ENCODE measurements at places on chromosomes 4 and X.

GRCh38 chr4:147518846-147519767, 38.2 kb downstream of the EDNRA start:
- no peak for DNase-seq

- DNase-seq: no peak
Measured at GRCh38 chr4:153651587-153651986, 32.5 kb upstream of the TLR2 start.

- DNase-seq: no peak
Measured at GRCh38 chr4:178595500-178596138, 1153.4 kb upstream of the AGA start.

GRCh38 chr4:64581422-64581821, 172.2 kb upstream of the TECRL start:
- no peak for DNase-seq

DNA sequence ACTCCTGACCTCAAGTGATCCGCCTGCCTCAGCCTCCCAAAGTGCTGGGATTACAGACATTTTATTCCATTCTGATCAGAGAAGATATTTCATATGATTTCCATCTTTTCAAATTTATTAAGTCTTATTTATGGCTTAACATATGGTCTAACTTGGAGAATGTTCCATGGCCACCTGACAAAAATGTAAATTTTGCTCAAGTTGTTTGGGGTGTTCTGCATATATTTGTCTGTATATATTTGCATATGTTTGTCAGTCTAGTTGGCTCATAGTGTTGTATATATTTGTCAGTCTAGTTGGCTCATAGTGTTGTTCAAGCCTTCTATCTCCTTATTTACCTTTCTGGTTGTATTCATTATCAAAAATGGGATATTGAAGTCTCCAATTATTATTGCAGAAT, 16.2 kb upstream of the ATRX start:
- DNase-seq: no peak

DNA sequence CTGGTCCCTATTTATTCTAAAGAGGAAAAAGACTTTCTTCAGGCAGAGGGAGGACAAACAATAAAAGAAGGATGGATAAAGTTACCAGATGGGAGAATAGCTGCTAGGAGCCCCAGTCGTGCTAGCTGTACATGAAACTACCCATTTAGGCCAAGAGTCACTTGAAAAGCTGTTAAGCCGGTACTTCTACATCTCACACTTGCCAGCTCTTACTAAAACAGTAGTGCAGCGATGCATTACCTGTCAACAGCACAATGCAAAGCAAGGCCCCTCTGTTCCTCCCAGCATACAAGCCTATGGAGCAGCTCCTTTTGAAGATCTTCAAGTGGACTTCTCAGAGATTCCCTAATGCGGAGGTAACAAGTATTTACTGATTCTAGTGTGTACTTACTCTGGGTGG, 1138.8 kb downstream of the ARAP2 start:
- no peak for DNase-seq

DNA sequence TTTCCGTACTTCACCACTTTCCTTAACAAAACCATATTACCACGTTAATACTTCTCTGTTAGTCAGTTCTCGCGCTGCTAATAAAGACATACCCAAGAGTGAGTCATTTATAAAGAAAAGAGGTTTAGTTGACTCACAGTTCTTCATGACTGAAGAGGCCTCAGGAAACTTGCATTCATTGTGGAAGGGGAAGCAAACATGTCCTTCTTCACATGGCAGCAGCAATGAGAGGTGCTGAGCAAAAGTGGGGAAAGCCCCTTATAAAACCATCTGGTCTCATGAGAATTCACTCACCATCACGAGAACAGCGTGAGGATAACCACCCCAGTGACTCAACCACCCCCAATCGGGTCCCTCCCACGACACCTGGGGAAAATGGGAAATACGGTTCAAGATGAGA, 289.8 kb upstream of the CLNK start:
- DNase-seq: no peak

- DNase-seq: no peak
Measured at GRCh38 chr4:166435449-166435848, 562.4 kb downstream of the TLL1 start.

- DNase-seq: no peak
Measured at GRCh38 chr4:61462451-61463326, 262.6 kb downstream of the ADGRL3 start.

GRCh38 chr4:27062256-27062655, 201.6 kb downstream of the STIM2 start:
- no peak for DNase-seq

DNA sequence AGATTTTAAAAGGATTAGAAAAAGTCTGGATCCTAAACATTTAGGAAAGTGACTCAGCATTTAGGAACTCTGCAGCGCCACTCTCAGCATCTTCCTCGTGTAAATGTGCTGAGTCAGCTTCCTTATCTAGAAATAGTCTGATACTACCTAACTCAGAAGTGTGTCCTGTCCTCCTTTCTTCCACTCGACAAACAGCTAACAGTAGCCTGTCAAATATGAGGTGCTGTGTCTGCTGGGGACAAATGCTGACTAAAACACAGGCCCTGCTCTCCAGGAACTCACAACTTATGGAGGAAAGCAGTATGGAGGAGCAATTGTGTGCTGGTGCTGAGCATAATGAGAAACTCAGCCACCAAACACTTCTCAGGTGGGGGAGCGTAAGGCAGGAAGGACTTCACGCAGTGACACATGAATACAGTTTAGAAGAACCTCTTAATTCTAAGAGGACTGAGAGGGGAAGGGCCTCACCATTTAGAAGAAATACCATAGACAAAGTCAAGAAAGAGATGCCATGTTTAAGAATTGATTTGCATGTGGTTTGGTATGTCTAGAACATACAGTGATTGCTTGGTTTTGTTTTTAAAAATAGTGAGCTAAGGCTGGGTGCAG, 125.3 kb downstream of the SOWAHB start:
- no peak for DNase-seq

GRCh38 chrX:23575281-23575680, 92.0 kb upstream of the PRDX4 start:
- no peak for DNase-seq

DNA sequence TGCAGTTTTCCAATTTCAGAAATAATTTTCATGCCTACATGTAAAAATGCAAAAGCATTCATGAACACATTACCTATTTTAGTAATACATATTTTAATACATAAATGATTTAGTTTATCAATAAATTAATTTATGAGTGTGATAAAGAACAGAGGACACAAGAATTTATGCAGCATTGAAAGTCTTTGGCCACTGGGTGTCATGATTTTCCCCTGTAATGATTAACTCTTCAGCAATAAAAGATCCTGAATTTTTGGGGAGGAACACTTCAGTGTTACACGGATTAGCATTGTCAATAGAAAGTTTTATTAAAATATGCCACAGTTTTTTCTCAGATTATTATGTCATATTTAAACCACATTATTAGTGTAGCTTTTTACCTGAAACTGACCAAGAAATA, 8.6 kb upstream of the VCX2 start:
- no peak for DNase-seq

DNA sequence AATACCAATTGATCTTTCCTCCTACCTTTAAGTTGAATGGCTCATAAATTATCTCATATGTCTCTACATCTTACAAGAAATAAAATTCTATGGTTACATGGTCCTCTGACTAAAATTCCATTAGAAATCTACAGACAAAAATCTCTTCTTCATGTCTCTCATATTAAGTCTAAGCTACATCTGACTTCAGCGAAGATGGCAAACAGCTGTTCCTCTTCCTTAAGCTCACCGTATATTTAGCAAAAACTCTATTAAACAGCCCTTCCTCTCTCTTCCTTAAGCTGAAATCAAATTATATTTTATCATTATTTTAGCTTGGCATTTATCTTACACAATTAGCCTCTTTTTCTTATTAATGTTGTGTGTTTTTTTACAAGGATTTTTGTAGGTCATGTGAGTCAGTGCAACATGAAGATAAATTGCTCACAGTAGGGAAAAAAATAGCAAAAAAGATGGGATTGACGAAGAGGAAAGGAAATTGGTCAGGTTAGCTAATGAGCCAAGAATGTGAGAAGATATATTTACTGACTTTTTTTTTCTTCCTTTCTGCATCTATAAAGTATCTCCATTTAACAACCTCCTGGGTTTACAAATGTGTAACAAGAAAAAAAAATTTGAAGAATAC, 2412.8 kb downstream of the ARAP2 start:
- no peak for DNase-seq

DNA sequence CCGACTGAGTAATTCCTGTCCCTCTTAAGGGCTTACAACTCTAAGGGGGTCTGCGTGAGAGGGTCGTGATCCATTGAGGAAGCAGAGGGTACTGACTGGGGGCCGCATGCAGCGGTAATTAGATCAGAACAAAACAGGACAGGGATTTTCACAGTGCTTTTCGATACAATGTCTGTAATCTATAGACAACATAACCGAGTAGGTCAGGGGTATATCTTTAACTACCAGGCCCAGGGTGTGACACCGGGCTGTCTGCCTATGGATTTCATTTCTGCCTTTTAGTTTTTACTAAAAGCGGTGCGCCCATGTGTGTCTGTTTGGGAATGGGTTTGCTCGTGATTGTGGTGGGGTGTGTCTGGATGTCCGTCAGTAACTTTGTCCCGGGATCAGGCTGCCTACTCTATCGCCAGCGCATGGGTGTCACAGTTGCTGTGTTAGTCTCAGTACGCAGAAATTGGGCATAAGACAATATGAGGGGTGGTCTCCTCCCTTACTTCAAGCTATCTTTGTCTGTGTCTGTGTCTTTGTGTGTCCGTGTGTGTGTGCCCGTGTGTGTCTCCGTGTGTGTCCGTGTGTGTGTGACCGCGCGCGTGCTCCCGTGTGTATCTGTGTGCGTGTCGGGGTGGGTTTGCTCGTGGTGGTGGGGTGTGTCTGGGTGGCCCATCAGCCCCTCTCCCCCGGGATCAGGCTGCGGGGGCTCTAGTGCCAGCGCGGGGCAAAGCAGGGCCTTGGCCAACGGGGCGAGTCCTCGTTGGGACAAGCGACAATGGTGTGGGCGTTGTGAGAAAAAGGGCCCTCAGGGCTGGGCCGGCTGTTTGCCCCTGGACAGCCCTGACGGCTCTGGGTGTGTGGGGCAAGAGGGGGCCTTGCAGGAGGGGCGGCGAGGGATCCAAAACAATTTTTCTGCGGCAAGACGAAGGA, 10.4 kb downstream of the FRG2 start:
- no peak for DNase-seq

GRCh38 chrX:139026811-139027210, 315.3 kb upstream of the FGF13 start:
- DNase-seq: no peak

DNA sequence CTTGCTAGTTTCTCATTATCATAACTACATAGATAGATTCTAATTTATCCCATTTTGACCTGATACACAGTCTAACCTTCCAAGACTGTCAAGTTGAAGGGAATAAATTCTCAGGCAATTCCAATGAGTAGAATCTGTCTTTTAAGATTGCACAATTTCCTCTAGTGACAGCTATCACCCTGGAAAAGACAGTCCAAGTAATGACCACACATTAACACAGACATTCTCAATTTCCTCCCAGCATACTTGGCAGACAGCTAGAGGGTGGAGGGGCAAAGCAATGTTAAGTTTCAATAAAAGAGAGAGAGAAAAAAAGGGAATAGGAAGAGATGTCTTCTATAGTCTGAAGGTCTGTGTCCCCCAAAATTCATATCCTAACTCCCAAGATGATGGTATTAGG, 234.7 kb downstream of the LDB2 start:
- DNase-seq: no peak

DNA sequence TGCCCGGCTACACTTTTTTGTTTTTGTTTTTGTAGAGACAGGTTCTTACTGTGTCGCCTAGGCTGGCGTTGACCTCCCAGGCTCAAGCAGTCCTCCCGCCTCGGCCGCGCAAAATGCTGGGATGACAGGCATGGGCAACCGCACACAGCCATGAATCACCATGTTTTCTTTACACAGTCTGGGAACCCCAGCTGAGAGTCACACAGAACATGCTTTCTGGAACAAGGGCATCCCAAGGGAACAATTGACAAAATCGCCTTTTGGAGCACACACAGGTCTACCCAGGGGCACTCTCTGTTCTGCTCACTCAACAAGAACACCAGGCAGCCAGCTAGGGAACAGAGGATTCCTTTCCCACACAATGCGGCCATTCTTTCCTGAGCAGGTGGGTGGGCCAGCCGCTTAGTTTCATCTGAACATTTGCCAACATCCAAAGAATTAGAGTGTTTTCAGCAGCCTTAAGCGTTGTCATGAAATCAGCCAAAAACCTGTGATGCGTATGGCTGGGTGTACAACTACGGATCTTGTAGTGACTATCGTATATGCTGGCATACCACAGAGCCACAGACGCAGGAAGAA, 15.7 kb downstream of the PRKX start:
- no peak for DNase-seq

DNA sequence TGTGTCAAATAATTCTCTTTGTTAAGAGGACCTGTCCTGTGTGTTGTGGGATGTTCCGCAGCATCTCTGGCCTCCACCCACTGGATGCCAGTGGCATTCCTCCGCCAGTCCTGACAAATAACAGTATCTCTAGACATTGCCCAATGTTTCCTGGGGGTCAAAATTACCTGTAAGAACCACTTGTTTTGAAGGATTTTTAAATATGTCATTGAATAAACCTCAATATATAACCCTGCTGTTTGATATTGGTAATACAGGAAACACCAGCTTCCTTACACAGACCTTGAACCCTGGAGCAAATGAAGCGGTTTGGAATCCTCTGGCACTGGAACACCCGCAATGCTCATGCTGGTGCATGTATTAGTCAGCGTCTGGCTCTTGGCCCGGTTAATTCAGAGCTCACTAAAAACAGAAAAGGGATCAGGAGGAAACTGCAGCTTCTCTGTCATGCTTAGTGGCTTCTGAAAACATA, 101.3 kb downstream of the TBL1X start:
- DNase-seq: no peak

DNA sequence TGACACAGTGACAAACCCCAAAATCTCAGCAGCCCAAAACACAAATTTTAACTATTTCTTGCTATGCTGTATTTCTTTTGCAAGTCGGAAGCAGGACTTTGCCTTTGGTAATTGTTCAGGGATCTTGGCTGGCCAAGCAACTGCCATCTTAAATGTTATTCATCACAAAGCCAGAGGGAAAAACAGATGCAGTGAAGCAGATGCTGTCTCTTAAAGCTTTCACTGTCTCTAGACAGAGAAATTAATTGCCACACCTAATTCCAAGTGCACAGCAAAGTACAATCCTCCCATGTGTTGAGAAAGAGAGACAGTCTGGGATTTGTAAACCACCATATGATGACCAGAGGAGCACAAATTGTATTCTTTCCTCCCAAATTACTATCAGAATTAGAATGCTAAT, 30.0 kb upstream of the GALNT7 start:
- no peak for DNase-seq

GRCh38 chr4:17490575-17491059, 21.3 kb downstream of the QDPR start:
- no peak for DNase-seq

DNA sequence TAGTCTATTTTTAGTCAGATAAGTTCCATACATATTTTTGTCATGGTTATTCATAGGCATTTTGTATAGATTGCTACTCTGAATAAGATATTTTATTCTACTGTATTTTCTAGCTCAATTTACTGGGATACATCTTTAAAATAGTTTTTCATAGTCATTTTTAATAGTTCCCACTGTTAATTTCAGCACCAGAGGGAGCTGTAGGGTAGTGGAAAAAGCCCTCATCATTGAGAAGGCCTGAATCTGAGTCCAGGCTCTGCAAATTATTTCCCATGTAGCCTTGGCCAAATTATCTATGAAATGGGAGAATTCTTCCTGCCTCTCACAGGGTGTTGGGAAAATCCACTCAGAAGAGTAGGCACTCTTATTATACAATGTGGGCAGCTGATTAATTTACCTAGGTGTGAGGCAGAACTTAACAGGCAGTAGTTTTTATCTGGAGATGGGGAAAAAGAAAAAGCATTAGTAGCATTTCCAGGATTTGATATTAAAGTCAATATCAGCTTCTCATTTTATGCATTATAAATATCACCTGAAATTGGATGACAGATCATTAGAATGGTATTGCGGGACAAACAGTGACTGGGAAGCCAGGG, 102.9 kb upstream of the PAQR3 start:
- DNase-seq: no peak
